ENCODE measurements at places on chromosomes 6 and 20.

DNA sequence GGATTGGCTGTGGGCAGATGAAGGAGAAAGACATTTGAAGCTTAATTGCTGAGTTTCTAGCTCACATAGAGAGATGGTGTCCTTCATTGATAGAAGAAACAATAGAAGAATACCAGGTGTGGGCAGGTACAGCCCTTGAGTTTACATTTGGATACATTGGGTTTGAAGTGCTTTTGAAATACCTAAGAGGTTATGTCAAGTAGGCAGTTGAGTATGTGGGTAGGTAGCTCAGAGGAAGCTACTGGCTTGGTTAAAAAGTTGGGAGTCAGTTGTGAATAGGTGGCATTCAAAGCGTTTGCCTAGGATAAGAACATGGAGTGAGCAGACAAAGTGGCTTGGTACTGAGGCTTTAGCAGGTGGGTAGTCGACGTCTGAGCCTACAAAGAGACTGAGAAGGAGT, 25.0 kb downstream of the NDUFAF5 start:
- no peak for DNase-seq

DNA sequence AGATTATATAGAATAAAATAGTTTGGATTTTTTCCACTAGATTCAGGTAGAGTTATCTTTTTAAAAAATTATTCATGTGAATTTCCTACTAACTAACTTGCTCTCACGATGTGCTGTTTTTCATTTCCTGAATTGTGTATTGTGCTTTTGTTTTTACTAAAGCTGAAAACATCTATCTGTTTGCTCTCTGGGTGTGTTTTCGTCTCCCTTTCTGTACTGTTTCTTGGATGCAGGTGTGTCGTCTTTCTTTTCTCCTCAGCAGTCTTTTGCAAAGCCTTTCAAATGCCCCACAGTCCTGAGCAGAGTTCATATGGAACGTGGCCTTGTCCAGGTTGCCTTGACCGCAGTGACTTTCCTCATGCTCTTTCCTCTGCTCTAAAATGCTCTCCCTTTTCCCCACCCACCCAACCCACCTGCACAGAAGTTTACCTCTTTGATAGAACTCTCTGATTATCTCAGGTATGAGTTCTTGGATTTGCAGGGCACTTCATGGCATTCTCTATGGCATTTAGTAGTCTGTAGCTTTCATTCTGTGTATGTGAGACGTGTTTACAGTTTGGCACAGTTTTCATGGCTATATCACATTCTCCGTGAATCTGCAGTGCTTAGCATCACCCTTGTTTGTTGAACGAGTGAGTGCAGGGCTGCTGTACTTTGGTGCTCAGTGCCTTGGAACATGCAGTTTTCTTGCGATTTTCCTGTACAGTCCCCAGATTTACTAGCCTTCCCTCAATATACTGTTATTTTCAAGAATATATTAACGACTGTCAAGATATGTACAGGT, 77.1 kb downstream of the FARS2 start:
- no peak for DNase-seq

DNA sequence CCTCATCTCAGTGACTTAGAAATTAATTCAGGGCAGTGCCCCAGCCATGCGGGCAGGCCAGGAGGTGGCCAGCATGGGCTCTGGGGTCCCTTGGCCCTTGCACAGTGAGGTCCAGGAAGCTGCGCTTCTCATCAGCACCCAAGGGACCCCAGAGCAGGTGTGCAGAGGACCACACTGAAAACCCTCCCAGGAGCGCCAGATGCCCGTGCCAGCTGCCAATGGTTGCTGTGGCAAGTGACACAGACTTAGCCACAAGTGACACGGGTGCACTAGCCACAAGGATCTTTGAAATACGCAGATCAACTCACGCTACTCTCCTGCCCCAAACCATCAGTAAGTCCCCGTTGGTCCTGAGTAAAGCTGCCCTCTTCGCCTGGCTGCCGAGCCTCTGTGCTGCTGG, 88.1 kb downstream of the ERMARD start:
- no peak for DNase-seq

- DNase-seq, result no peak
These were observed 450.3 kb upstream of the BTBD3 start for GRCh38 chr20:11467436-11467835.

- DNase-seq, result no peak
These were observed 27.4 kb upstream of the VAPB start for GRCh38 chr20:58361481-58362205.

DNA sequence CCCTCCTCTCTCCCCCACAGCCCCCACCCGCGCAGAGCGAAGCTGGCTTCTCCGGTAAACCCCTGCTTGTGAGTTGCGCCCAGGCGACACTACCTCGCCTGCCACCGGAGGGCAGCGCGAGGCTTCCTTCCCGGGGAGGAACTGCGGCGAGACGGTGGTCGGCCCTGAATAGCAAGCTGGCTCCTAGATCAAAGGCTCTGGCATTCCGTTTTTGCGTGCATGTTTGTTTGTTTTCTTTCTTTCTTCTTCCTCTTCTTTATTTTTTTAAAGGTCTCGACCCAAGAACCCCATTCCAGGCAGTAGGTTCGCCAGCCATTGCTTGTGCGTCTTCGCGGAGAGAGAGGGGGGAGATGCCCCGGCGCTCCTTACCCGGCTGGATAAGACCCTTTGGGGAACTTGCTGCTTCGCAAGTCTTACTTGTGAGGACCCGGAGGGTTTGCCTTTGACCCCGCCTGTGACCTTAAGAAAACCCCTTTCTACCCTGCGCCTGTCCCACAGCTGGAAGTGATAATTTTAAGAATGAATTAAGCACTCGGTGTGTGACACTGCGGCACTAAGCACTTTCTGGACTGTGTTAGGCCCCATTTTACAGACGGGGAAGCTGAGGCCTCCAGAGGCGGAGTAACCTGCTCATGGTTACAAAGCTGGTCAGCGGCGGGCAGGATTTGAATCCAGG, 92.7 kb upstream of the SIRPA start:
- DNase-seq, result no peak

DNA sequence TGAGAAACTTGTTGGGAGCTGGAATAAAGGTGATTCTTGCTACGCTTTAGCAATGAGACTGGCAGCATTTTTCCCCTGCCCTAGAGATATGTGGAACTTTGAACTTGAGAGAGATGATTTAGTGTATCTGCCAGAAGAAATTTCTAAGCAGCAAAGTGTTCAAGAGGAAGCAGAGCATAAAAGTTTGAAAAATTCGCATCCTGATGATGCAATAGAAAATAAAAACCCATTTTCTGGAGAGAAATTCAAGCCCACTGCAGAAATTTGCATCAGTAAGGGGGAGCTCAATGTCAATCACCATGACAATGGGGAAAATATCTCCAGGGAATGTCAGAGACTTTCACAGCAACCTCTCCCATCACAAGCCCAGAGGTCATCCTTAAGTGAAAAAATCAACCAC, 35.3 kb downstream of the MICA start:
- DNase-seq, result no peak

GRCh38 chr20:11650566-11650965, 267.1 kb upstream of the BTBD3 start:
- DNase-seq, result no peak

- no peak for DNase-seq
These were observed 860.3 kb upstream of the SLC35B3 start for GRCh38 chr6:9295644-9296043.

GRCh38 chr6:38375341-38375740, 264.4 kb downstream of the BTBD9 start:
- no peak for DNase-seq

GRCh38 chr6:11796829-11797228, 18.2 kb upstream of the ADTRP start:
- no peak for DNase-seq

DNA sequence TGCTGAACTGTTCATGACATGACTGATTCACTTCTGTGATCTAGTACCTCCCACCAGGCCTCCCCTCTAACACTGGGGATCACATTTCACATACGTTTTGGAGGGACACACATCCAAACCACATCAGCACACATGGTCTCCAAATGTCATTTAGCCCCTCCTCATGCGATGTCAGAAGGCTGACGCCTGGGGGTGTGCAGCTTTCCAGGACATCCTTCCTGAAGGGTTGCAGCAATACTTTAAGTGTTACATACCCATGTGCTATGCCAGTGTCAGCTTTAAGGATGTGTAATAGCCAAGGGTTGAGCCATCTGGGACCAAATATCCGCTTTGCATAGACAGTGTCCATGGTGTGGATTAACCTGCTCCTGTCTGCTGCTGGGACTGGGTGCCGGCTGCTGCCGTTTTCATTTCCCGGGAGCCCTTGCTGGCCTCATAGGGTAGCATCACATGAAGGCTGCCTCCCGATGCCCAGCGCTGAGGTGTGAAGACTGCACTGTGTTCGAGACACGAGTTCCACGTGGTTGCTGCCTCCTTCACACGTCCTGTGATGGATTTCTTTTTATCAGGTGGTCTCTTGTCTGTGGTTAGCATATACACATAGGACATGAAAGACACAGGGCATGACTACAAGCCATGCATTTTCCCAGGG, 219.0 kb downstream of the THBS2 start:
- no peak for DNase-seq

DNA sequence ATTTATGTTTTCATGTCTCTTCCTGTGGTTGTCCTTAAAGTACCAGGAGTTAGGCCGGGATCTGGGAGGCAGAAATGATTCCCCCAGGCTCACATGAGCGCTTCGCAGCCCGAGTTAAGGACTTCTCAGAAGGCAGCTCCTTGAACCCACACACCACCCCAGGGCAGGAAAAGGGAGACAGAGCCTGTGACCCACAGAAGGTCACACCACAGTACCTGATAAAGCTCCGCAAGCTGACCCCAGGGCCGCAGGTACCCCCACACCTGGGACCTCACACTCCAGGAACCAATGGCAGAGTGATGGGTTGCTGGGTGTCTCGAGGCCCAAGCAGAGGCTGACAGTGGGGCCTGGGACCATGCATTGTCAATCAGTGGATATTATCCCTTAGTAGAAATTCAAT, 207.6 kb downstream of the CDH4 start:
- DNase-seq, result no peak

GRCh38 chr20:52572687-52573086, 381.1 kb upstream of the ZFP64 start:
- DNase-seq, result no peak

DNA sequence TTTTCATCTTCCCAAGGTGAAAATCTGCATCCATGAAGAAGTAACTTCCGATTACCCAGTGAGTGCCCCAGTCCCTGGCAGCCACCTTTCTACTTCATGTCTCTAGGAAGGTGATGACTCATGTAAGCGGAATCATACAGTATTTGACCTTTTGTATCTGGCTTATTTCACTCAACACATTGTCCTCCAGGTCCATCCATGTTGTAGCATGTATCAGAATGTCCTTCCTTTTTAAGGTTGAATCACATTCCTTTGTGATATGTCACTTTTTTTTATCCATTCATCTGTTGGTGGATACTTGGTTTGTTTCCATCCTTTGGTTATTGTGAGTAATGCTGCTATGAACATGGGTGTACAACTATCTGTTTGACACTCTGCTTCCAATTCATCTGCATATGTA, 176.3 kb upstream of the CDYL start:
- DNase-seq, result no peak

- no peak for DNase-seq
These were observed 115.5 kb downstream of the CCDC170 start for GRCh38 chr6:151609146-151609902.

- no peak for DNase-seq
These were observed 201.4 kb downstream of the PREX1 start for GRCh38 chr20:48626226-48626937.

GRCh38 chr6:5582762-5583161, 321.4 kb downstream of the FARS2 start:
- no peak for DNase-seq

GRCh38 chr20:6178537-6178936, 55.7 kb upstream of the FERMT1 start:
- DNase-seq, result no peak

DNA sequence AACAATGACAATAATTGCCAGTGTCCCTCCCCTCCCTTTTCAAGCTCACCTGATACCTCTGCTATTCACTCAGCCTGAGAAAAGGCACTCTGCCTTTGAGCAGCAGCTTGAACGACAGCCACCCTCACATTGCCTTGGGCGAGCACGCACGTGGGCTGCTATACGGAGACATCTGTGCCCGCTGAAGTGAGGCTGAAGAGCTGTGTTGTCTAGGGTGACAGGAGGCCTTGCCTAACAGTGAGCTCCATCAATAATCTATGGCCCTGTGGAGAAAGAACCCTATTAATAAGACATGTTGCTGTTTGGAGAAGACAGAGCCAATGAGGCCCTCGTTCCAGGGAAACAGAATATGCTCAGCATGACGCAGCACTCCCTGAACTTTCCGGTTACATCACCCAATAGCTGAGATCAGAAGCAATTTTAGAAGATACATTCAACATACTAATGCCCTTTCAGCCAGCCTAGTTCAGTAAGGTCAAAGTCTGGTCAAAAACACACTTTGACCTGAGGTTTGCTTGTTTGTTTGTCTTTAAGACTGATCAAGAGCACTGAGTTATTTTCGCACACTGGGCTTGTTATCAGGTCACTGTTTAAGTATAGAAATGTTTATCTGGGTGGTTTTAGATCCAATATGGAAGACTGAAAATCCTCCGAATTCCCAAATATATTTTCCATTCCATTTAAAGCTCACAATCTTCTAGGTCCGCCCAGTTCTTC, 30.6 kb downstream of the RBM24 start:
- no peak for DNase-seq

DNA sequence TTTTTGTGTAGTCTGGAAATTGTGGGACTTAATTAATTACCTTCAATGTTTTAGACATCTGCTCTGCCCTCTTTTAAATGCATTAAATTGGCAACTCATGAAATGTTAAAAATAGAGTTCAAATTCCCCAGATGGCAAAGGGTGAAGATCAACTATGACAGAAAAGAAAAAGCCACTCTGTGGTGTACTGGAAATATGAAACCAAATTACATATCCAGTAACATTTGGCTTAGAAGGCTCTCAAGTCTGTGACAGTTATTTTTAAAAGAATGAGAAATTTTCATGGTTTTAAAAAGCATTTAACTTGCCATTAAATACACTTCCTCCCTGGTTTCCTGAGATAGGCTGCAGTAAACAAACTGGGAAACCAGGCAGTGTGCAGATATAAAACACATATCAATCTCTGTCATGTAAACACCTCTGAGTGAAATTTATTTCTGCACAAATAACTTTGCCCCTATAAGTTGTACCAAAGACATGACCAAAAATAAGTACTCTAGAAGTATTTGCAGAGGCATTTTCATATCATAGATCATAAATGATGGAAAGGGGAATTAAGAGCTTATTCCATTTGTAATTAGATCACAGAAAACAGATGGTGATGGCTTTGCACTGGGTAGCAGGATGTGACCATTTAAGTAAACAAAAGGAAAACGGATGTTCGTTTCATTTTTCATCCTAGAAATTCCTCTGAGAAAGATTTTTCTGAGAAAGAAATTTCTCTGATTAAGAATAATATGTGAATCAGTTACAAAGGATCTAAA, 360.1 kb downstream of the SAMD5 start:
- no peak for DNase-seq

Measured in T-helper 9 cell (primary cell).